ENCODE measurements at places on chromosomes 1 and 21. TPM values are rescaled to one million over a fixed set of nuclear protein-coding genes. Genes with fewer than 3 reads are reported as not detected.

Gene PRAMEF17
- not detected for polyA plus RNA-seq

Gene AQP10
- 0.09 TPM for polyA plus RNA-seq

GRCh38 chr21:33781121-33781520 lies 134.5 kb downstream of the ATP5PO start:
- DNase-seq = no peak

- DNase-seq = no peak
Measured at GRCh38 chr1:33410091-33410701, 20.7 kb downstream of the PHC2 start.

DNA sequence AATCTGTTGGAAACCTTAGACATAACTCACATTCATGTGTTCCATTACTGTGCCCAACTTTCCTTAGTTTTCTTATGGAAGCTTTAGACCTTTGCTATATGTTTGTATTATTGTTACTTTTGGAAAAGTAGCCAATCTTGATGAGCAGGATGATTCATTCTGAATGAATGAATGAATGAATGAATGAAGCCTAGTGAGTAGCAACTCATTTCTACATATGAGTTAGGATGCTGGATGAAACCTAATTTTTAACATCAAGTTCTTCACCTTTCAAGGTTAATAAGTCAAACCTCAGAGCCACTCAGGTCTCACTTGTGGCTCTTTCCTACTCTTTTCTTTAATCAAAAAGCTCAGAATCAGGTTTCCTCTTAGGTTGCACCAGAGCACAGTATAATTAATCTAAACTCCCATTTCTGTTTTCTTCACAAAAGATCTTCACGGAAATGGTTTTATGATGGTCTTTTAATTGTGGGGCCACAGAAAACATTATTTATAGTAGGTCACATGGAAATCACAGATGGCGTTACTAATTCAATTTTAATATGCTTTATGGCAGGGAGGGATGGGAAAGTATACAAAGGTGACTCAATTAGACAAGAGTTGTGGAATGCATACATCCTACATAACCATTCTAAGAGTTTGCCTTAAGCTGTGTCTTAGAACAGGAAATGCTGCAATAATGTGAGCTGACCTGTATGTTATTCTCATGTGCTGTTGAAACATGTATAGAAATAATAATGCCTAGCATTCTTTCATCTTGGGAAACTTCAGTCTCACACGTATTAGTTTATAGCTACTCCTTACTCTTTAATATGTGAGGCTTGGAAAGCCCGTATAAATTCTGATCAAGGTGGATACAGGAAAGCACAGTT lies 4.5 kb upstream of the DDX59 start:
- DNase-seq = no peak

Gene LRRC71
- polyA plus RNA-seq = 1.1 TPM

- no peak for DNase-seq
Measured at GRCh38 chr1:3454811-3455618, 550 bp downstream of the ARHGEF16 start.

GRCh38 chr1:119011706-119012105 lies 23.6 kb upstream of the TBX15 start:
- no peak for DNase-seq

GRCh38 chr1:68322096-68322495 lies 89.8 kb upstream of the WLS start:
- DNase-seq = no peak

GRCh38 chr1:16631248-16632043 lies 18.1 kb upstream of the NBPF1 start:
- no peak for DNase-seq

- no peak for DNase-seq
Measured at GRCh38 chr1:34645919-34646318, 108.9 kb upstream of the GJB5 start.

DNA sequence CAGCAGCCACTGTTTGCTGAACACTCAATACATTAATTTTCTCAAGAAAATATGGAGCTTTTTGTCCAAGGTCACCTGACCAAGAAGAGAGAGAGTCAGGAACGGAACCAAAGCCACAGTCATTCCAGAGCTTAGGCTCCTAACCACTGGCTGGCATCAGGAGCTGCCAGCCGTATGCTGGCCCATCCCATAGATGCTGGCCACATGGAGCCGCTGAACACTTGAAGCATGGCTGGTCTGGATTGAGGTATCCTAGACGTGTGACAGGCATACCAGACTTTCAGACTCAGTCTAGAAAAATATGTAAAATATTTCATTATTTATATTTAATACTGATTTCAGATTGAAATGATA lies 458.7 kb downstream of the MATN1 start:
- DNase-seq = no peak

DNA sequence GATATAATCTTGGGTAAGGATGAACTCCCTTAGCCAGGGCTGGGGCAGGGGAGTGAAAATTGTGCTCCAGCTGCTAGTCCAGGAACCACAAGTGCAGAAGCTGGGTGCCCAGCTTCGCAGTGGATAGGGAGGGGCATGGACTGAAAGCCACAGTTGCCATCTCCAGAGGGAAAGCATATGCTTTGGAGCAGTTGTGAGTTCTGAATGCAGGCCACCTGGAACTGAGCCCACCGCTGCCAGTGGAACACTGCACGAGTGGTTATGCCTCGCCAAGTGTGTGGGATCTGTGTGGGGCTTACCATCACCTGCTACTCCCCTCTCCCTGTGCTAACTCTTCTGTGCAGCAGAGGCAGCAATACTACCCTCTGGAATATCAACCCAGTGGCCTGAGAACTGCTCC lies 158.4 kb upstream of the DPT start:
- no peak for DNase-seq

DNA sequence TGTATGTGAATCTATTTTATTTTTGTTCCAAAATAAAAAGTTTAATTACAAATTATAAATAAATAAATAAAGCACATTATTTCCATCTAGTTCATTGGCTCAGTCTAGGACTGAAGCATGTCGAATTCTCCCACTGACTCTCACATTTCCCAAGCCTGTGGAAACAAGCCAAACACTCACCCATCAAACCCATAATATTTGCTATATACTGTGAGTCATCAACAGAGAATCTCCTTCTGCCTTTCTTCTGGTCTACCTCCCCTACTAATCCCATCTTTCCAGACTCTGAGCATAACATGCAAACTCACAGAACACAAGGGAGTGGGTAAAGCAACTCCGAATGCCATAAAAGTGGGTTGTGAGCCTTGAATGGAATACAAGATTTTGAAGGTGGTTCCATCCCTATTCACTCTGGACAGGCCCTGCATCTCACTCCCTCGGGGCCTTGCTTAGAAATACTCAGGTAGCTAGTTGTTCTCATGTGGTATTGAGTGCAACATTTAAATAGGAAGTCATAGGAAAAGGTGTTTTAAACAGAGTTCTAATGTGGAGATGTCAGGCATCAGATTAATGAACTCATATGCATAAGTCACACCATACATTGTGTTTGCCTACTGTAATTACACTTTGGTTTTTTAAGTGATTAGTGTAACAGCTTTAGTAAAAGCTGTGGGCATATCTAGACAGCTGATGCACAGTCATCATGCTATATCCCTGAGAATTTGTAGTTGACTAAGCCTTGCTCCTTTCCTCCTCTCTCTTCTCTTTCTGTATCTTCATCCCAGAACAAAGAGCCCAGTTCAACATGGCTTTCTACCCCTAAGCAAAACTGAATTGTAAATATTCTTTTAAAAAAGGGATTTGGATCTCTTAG lies 47.0 kb downstream of the F5 start:
- DNase-seq = no peak

- DNase-seq = no peak
Measured at GRCh38 chr1:95974586-95974985, 740.6 kb downstream of the RWDD3 start.

Gene PKP1
- polyA plus RNA-seq = 0.13 TPM

Measured in renal pelvis (tissue), 12 donors.